Progenitor cell of endocrine pancreas (in vitro differentiated cells): ENCODE measurements at places on chromosomes 5 and 9.
A peak's percentile ranks its signal among the peaks of the same experiment; 100 is the strongest.

GRCh38 chr9:76162751-76163500 is 231.3 kb downstream of the RFK start:
- DNase-seq = no peak

GRCh38 chr9:127450243-127450760 is 904 bp downstream of the RPL12 start:
- DNase-seq = no peak

DNA sequence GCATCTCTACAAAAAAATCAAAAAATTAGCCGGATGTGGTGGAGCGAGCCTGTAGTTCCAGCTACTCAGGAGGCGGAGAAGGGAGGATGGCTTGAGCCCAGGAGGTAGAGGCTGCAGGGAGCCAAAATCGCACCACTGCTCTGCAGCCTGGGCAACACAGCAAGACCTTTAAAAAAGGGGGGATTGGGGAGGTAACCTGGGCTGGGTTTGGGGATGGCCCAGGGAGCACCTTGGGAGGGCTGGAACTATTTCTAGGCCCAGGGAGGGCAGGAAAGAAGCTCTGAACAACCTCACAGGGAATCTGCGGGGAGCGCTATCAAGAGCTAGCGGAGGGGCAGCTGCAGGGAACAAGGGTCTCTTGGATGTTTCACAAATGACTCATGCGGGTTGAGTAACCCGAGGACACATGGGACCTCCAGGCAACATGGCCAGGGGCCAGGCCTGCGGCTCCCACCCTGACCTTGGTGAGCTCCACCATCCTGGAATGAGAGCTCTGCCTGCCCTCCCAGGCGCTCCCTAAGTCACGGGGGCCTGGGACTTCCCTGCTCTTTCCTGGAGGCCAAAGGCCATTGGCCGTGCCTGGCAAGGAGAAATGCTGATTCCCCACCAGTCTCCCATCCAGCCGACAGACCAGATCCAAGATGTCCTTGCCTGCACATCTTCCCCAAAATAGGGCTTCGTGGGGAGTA is 23.4 kb downstream of the SARDH start:
- DNase-seq = no peak

DNA sequence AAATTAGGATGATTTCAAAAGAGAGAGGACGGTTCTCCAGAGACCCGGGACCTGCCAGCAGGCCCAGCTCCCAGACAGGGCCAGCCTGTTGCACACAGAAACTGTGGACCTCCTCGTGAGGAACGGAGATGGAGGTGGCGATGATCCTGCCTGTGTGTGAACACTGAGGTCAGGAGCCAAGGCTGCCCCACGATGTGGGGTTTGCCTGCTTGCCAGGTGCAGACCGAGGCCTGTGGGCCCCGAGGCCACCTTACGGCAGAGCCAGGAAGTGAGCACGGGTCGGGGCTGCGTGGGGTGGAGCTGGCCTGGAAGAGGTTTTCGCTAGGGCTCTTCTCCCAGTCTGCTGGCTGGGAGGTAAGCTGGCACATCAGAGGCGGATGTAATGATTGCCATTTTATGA is 4.3 kb downstream of the FAM163B start:
- DNase-seq = no peak

- no peak for DNase-seq
Observed at GRCh38 chr5:52710972-52711596, 76.6 kb upstream of the ITGA1 start.

DNA sequence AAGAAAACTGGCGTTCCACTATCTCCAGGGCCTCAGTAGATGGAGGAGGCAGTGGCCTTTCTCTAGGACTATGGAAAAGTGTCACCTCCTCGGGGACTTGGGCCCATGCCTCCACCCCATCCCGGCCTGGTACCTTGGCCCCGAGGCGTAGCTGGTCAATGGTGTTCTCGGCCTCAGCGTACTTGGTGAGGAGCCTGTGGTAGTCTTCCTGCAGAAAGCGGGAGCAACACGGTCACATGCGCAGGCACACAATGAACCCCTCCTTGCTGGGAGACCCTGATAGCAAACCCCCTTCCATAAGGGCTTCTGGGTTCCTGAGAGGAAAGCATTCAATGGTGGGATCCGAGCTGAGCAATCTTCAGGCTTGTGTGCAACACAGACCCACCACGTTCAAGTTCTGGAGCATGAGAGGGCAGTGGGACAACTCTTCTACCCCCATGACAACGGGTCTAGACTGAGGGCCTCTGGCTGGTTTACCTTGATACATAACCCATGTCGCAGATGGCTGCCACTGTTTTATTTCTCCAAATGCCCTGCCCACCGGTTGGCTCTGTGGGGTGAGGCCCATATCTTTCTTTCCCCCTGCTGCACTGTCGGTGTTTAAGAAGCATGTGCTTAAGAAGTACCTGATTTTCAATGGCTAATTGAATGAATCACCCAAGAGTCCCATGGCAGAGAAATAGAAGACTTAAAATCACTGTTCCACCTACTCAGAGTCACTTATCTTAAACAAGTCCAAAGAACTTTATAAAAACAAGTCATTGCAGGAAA is 13.6 kb downstream of the AKNA start:
- DNase-seq = no peak

DNA sequence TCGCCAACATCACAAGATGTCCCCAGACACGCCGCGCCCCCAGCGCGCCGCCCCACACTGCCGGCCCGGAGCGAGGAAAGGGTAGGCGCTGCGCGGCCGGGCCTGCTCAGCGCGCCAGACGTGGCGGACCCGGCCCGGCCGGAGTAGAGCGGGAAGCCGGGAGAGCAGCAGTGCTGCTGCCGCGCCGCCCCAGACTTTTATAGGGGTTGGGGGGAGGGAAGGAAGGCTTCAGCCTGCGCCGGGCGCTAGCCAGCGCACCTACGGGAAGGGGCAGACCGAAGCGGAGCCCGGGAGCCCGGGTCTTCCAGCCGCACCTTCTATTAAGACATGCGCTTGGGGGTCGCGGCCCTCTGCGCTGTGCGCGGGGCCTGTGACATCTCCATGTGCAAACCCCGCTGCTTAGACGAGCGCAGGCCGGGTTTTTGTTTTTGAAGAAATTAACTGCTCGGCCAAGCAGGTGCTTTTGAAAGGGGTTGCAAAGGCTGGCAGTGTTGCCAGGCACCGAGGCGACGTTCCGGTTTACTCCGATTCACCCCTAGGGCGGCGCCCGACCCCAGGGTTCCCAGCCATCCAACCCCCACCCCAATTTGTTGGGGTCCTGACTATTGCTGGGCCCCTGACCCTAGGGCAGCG is 353 bp upstream of the PAX5 start:
- DNase-seq = no peak

GRCh38 chr5:143374496-143375217 is 28.8 kb downstream of the NR3C1 start:
- no peak for DNase-seq

DNA sequence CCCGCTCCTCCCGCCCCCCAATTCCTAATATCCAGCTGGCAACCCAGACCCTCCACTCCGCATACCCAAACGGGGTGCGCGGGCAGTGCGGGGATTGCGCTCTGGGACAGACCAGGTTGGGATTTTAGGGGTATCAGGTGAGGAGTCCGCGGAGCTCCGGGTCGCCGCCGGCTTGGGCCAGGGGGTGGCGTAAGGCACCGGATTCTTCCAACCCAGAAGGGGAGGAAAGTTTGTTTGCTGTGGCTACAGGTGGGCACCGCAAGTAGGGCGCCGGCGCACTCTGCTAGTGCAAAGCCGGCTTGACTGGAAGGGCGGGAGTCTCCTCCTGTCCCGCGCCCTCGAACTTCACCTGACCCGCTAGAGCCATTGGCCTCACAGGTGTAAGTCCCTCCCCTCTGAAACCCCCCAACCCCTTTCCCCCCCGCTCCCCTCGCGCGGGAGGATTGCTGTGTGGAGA is 709 bp downstream of the IQGAP2 start:
- DNase-seq = peak; percentile 66

GRCh38 chr5:135208555-135208902 is 174.5 kb upstream of the PITX1 start:
- DNase-seq = no peak

DNA sequence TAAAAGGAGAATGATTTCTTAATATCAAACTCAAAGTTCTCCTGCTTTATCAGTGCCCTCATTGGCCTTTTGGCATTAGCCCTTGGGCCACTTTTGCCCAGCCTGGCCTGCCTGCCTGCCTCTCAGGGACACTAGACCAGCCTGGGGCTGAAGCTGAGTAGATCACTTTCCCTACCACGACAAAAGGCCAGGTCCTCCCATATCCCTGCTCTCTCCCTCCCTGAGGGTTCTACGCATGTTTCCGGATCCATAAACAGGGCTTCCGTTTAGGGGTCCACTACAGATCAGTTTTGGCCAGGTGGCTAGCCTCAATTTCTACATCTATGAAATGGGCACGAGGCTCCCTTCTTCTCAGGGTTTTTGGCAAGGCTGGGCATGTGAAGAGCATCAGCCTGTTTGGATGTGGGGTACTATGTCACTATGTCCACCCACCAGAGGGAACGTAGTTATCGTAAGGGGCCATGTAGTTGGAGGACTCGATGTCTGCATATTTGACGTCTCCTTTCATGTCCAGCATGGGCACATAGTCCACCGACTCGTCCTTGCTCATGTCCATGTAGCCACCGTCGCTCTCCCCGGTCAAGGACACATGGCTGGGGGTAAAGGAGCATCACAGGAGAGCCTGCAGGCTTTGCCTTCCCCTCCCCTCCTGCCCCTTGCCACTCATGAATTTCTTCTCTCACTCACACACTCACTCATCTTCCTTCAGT is 34.0 kb downstream of the PDGFRB start:
- no peak for DNase-seq

DNA sequence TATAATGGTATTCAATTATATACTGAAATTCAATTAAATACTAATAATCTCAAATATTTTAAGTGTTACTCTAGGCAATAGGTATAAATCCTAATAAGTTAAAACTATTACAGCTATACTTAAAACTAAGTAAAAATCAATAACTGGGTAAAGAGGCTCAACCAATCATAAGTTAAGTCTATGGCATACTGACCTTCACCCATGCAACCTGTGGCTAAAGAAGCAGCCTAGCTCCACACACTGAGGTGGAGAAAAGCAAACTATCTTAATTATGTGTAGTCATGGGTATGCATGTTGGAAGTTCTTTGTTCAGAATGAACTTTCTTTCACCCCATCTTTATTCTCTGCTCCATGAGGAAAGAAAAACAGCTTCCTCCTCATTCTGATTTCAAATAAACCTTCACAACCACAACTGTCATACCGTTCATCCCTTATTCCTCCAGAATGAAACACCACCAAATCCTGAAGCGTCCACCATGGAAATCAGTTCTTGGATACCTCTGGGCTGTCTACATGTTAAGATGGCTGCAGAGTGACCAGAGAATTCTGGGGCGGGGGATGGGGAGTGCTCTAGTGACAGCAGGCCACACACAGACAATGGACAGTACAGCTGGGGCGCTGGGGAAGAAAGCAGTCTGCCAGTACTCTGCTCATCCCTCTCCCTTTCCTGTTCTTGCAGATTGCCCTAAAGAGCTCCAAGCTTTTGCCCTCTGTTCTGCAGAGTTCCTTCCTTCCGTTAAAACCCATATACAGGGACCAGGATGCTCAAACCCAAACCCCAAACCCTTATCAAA is 62.3 kb downstream of the RIGI start:
- no peak for DNase-seq

- peak; percentile 22 for DNase-seq
Observed at GRCh38 chr9:96450613-96451528, 902 bp downstream of the HABP4 start.

DNA sequence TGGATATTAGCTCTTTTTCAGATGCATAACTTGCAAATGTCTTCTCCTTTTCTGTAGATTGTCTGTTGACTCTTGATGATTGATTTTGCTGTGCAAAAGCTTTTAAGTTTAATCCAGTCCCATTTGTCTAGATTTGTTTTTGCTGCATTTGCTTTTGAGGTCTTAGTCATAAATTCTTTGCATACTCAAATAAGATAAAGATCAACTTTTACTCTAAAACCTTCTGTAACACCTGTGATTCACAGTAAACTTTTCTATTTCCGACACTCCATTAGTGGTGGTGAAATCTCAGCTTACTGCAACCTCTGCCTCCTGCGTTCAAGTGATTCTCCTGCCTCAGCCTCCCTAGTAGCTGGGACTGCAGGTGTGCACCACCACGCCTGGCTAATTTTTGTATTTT is 239.0 kb upstream of the ST8SIA4 start:
- DNase-seq = no peak

DNA sequence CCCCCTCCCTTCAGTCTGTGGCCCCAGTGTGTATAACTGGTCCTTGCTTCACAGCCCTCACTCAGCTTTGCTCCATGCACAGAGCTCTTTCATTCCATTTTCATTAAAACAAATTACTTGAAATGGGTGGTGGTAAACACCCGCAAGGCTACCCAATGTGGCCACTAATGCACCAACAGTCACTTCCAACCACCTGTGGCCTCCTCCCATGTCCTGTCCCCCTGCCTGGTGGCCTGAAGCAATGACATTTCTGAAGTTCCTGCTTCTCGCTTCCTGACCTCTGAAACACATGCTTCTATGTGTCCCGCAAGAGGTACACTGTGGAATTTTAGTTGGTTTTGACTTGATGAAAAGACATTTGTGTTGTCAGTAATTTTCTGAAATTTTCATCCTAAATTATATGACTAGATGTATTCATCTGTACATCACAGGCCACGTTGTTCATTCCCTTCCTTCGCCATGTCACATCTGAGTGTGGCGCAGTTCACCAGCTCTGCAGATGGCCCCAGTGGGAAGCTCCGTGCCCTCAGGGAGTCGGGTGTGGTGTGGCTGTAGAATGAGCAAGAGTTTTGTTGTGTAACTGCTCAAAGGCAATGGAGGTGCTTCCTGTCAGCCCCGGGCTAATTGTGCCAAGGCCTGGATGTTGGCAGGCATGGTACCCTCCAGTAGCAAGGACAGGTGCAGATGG is 9.6 kb downstream of the ROPN1L start:
- DNase-seq = no peak

- DNase-seq = no peak
Observed at GRCh38 chr5:148033134-148033533, 30.6 kb upstream of the SPINK5 start.

DNA sequence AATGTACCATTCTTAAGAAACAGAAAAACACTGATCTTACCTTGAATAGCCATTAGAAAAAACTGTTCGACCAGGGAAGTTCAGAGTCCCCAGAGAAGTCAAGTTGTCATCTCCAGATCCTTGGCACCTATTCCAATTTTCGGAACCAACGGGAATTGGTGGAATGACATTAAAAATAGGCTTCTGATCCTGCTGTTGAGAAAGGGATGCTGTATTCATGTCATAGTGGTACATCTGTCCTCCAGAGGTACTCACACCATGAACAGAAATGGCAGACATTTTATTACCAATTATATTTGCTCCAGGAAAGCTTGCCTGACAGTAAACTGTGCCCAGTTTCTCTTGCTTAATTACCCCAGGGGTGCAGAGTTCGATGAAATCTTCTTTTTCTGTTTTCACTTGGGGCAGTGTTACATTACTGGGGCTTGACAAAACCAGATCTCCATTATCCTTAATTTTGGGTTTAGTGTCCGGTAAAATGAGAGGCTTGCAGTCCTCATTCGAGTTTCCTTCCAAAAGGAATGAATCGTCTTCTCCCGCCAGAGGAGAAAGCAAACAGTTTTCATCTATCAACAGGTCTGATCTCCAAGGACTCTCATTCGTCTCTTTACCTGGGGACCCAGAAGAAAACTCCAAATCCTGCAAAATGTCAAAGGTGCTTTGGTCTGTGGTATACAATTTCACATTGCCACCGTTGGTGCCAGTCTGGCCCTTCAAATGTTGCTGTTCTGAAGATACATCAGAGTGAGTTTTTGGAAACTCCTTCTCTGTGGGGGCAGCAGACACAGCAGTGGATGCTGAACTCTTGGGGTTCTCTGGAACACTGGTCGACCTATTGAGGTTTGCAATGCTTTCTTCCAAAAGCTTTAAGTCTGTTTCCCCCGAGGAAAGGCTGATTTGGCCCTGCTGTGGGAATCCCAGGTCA is 3.6 kb downstream of the NR3C1 start:
- no peak for DNase-seq
